ENCODE measurements at places on chromosomes 16 and 17. TPM values are rescaled to one million over a fixed set of nuclear protein-coding genes. Genes with fewer than 3 reads are reported as not detected.

Gene CTRB1
- not detected for total RNA-seq

Gene SLC5A11
- not detected for total RNA-seq

Gene KCNJ18
- total RNA-seq: not detected

Gene CDRT15L2
- total RNA-seq: not detected

Gene KRTAP4-1
- not detected for total RNA-seq

Gene CBFA2T3
- total RNA-seq: not detected

Gene KRT23
- total RNA-seq: not detected

Gene SSTR5
- not detected for total RNA-seq

Gene AURKB
- total RNA-seq: 5.5 TPM

Gene NLK
- 13.9 TPM for total RNA-seq

Gene NPIPB6
- total RNA-seq: 0.89 TPM

Gene SMURF2
- total RNA-seq: 158 TPM

Gene TM4SF5
- total RNA-seq: not detected

Measured in smooth muscle cell of the pulmonary artery (primary cell).